ENCODE measurements at places on chromosomes 16 and 17.

- no peak for DNase-seq
Observed at GRCh38 chr16:86066811-86067210, 167.8 kb downstream of the IRF8 start.

GRCh38 chr16:11796227-11797165 lies 562 bp downstream of the ZC3H7A start:
- DNase-seq = no peak

GRCh38 chr16:29154676-29155121 lies 169.8 kb downstream of the LAT start:
- DNase-seq = no peak

GRCh38 chr16:138049-138417 lies 440 bp downstream of the NPRL3 start:
- DNase-seq = no peak

DNA sequence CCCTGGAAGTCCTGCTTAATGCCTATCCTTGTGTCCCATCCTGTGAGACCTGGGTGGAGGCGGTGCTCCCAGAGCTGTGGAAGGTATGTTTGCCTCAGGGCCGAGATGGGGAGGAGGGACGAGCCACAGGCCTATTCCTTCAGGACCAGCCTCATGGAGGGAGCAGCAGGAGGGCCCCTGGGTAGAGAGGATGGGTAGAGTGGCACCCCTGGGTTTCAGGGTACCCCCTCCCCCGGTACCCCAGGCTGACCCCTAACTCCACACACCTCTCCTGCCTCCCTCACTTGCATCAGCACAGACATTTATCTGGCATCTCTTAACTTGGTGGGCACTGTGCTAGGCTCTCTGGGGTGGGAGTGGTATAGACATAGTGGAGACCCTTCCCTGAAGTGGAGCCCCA lies 7.1 kb downstream of the ASB16 start:
- no peak for DNase-seq

- DNase-seq = no peak
Observed at GRCh38 chr16:11565665-11566064, 21.1 kb downstream of the LITAF start.

GRCh38 chr17:9115214-9116191 lies 94.2 kb downstream of the NTN1 start:
- DNase-seq = peak; percentile 24
